Occipital lobe (tissue), 3 donors: ENCODE measurements at places on chromosomes 6 and 20.

GRCh38 chr6:125957391-125957693, 772 bp downstream of the HINT3 start:
- no peak for DNase-seq

- no peak for DNase-seq
Measured at GRCh38 chr20:4925842-4926530, 75.3 kb downstream of the SLC23A2 start.

DNA sequence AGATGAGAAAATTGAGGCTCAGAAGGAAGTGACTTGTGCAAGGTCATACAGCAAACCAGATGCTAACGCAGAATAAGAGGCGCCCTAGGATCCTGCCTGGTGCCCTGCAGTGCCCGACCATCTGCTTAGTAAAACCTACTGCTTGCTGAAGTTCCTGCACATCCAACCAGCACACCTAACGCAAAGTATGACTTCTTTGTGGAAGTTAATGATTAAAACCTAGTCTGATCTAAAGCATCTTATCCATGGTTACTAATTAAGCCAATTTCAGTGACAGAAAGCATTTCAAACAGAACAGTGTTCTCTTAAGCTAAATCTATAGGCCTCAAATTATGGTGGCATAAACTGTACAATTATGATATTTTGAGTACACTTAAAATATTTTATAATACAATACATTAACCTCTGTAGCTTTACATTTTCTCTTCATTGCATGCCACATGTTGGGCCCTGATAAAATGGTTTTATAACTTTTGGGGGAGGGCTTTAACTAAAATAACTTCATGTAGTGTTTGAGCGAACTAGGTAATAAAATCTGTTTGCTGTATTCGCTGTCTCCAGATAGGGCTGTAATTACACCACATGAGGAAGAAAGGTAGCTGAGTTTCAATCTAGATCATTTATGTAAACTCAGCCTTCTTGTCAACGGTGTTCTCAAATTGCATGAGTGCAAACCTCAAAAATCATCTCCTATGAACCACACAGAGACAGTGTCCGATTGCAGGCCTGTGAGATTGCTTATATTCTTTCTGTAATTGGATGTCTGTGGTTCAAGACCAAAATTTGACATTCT, 37.5 kb upstream of the BEND3 start:
- no peak for DNase-seq

GRCh38 chr6:131372535-131372934, 200.5 kb upstream of the ARG1 start:
- no peak for DNase-seq
